Nephron progenitor cell (in vitro differentiated cells): ENCODE measurements at places on chromosomes 5 and 9.

DNA sequence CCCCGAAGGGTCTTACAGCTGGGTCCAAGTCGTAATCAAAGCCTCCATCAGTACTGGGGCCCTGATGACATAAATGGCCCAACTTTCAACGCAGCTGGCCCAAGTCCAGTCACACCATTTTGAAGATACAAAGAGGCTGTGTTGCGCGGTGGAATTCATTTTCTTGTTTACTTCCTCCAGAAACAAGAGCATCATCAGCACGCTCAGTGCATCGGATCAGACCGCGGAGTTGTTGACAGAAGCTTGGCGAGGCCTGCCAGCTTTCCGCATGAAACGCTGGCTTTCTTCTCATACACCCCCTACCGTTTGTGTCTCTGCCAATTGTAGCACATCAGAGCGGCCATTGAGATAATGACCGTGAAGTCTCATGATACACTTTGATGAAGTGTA lies 101.7 kb upstream of the SPATA31D4 start:
- peaks cover 44% of the 10 kb centered on the region for H3K4me1 ChIP-seq
- no peak overlapping the region for H3K27ac ChIP-seq
- no peak overlapping the region for H3K4me3 ChIP-seq
- no peak for DNase-seq
- H3K36me3 ChIP-seq, result no peaks in the 10 kb centered on the region
- peaks cover 3% of the 10 kb centered on the region for H3K27me3 ChIP-seq

GRCh38 chr9:127561491-127562278 lies 50.4 kb upstream of the STXBP1 start:
- peaks cover 5% of the 10 kb centered on the region for H3K36me3 ChIP-seq
- H3K27ac ChIP-seq, result peak overlapping the region; percentile 37
- peaks cover 77% of the 10 kb centered on the region for H3K4me1 ChIP-seq
- peaks cover 3% of the 10 kb centered on the region for H3K27me3 ChIP-seq
- peak; percentile 34 for DNase-seq

- H3K36me3 ChIP-seq, result no peaks in the 10 kb centered on the region
- H3K27me3 ChIP-seq, result peaks cover 15% of the 10 kb centered on the region
- H3K4me3 ChIP-seq, result no peak overlapping the region
- no peak overlapping the region for H3K27ac ChIP-seq
- peaks cover 19% of the 10 kb centered on the region for H3K4me1 ChIP-seq
These were observed 9.0 kb downstream of the FCN1 start for GRCh38 chr9:134908524-134909309.

DNA sequence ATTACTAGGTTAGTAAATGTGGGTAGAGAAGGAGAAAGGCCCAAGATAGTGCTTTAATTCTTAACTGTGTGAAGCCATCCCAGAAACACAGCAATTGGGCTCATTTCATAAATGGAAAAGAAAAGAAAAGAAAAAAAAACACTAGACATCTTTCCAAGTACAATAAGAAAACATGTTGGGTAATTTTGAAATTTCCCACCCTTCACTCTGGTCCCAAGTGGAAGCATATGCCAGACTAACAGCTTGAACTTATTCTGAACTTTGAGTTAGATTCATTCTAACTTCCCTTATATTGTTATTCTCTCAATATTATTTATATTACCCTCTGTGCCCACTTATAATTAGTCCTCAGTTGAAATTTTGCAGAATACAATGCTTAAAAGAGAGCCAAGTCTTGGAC lies 113.4 kb upstream of the GHR start:
- H3K4me1 ChIP-seq, result no peaks in the 10 kb centered on the region
- no peaks in the 10 kb centered on the region for H3K27me3 ChIP-seq
- DNase-seq, result no peak

- no peak for DNase-seq
- no peak overlapping the region for H3K27ac ChIP-seq
- H3K4me3 ChIP-seq, result no peak overlapping the region
- H3K36me3 ChIP-seq, result peaks cover 21% of the 10 kb centered on the region
These were observed 127.8 kb downstream of the FOCAD start for GRCh38 chr9:20811872-20812271.

GRCh38 chr5:177371120-177372033 lies 12.9 kb upstream of the SLC34A1 start:
- H3K4me1 ChIP-seq, result peaks cover 39% of the 10 kb centered on the region
- no peaks in the 10 kb centered on the region for H3K36me3 ChIP-seq
- no peak for DNase-seq
- no peak overlapping the region for H3K27ac ChIP-seq
- peak overlapping the region; percentile 81 for H3K4me3 ChIP-seq

- no peaks in the 10 kb centered on the region for H3K27me3 ChIP-seq
- no peak for DNase-seq
- H3K27ac ChIP-seq, result no peak overlapping the region
- peaks cover 5% of the 10 kb centered on the region for H3K36me3 ChIP-seq
These were observed 69.8 kb downstream of the SGCD start for GRCh38 chr5:156396830-156397081.
